MCF 10A (cell line): ENCODE measurements at places on chromosomes 6 and 20. TPM values are rescaled to one million over a fixed set of nuclear protein-coding genes. Genes with fewer than 3 reads are reported as not detected.

Gene PLN
- not detected in 2 replicates for total RNA-seq

Gene SIM1
- not detected in 2 replicates for total RNA-seq

Gene SPEF1
- total RNA-seq = 0.32 TPM in 1 of 2 replicates, not detected in the other

Gene EPHA7
- total RNA-seq = not detected in 2 replicates

GRCh38 chr20:24935140-24935539 is 13.9 kb upstream of the CST7 start:
- H3K4me3 ChIP-seq = no peak overlapping the region
- H3K4me1 ChIP-seq = peaks cover 8% of the 10 kb centered on the region
- H3K36me3 ChIP-seq = no peaks in the 10 kb centered on the region
- H3K27ac ChIP-seq = no peak overlapping the region
- no peaks in the 10 kb centered on the region for H3K27me3 ChIP-seq

DNA sequence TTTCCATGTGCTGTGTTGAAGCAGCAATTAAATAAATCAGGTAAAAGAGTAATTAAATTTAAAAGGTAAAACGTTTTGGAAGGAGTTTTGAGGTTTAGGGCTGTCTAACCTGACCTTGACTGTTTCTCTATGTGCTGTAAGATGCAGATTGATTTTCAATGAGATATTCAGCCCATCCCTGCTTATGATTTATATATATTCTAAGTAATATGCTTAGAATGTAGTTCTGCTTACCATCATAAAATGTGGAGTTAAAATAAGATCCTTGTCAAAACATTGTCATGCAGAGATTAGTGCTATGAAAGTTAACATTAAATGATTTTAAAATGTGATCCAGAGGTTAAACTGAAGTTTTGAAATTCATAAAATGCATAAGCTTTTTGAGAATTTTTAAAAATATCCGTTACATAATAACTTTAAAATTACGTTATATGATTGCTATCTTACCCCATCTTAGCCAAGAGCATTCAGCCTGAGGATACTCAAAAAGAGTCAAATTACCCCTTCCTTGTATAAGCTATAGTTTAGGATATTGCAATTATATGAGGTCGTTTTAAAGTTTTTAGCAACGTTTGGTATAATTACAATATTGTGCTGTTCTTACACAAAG is 122.5 kb downstream of the MTHFD1L start:
- H3K4me1 ChIP-seq = no peaks in the 10 kb centered on the region
- no peak for DNase-seq
- peaks cover 62% of the 10 kb centered on the region for H3K36me3 ChIP-seq

GRCh38 chr6:125853756-125854155 is 63.0 kb downstream of the NCOA7 start:
- H3K27ac ChIP-seq = no peak overlapping the region
- peaks cover 27% of the 10 kb centered on the region for H3K36me3 ChIP-seq
- no peak overlapping the region for H3K4me3 ChIP-seq
- no peaks in the 10 kb centered on the region for H3K27me3 ChIP-seq
- peaks cover 12% of the 10 kb centered on the region for H3K4me1 ChIP-seq

DNA sequence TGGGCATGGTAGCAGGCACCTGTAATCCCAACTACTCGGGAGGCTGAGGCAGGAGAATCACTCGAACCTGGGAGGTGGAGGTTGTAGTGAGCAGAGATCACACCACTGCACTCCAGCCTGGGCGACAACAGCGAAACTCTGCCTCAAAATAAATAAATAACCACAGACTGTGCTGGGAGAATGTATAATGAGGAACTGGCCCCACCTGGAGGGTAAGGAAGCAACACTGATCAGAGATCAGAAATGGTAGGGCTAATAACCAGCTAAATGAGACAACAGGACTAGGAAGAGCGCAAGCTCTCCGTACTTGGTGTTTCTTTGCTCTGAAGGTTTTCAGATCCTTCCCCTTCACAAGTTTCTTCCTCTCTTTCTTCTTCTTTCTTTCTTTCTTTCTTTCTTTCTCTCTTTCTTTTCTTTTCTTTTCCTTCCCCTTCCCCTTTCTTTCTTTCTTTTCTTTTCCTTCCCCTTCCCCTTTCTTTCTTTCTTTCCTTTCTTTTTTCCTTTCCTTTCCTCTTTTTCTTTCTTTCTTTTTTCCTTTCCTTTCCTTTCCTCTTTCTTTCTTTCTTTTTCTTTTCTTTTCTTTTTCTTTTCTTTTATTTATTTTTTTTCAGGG is 14.6 kb downstream of the CCM2L start:
- H3K4me1 ChIP-seq = no peaks in the 10 kb centered on the region
- no peak for DNase-seq
- no peaks in the 10 kb centered on the region for H3K36me3 ChIP-seq
- no peak overlapping the region for H3K4me3 ChIP-seq
- no peak overlapping the region for H3K27ac ChIP-seq
